ENCODE measurements at places on chromosomes 2 and 18. TPM values are rescaled to one million over a fixed set of nuclear protein-coding genes. Genes with fewer than 3 reads are reported as not detected.

DNA sequence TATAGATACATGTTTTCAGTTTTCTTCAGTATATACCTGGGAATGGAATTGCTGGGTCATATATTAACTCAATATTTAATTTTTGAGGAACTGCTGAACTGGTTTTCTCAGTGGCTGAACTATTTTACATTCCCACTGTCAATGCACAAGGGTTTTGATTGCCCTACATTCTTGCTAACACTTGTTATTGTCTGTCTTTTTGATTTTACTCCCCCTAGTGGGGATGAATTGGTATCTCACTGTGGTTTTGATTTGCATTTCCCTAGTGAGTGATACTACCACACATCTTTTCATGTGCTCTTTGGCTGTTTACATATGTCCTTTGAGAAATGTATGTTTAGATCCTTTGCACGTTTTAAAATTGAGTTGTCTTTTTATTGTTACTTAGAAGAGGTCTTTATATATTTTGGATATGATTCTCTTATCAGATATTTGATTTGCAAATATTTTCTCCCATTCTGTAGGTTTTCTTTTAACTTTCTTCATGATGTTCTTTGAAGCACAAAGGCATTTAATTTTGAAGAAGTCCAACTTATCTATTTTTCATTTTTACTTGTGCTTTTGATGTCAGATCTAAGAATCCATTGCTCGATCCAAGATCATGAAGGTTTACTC lies 36.2 kb downstream of the ASB1 start:
- H3K27ac ChIP-seq = no peak overlapping the region
- no peaks in the 10 kb centered on the region for H3K4me1 ChIP-seq
- no peaks in the 10 kb centered on the region for H3K27me3 ChIP-seq
- no peaks in the 10 kb centered on the region for H3K36me3 ChIP-seq
- DNase-seq = no peak

DNA sequence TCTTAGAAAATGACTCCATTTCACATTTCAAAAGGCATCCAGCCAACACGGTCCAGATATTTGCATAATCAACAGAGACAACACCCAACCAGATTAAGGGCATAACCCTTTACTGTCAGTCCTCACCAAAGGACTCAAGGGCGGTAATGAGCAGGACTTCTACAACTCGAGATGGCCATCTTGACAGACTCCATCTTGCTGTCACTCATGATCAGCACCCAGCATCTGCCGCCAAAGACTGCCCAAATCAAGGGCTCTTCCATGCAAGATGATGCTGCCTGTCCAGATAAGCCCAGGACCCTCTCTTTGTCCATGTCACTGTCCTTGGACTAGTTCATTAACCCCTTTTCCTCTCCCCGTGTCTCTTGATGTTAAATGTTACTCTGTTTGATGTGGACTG lies 77.9 kb downstream of the UXS1 start:
- H3K4me3 ChIP-seq = no peak overlapping the region
- H3K4me1 ChIP-seq = peaks cover 12% of the 10 kb centered on the region
- peaks cover 1% of the 10 kb centered on the region for H3K36me3 ChIP-seq
- no peaks in the 10 kb centered on the region for H3K27me3 ChIP-seq

GRCh38 chr2:220101980-220102379 lies 474.6 kb downstream of the SLC4A3 start:
- DNase-seq = no peak
- no peaks in the 10 kb centered on the region for H3K4me1 ChIP-seq
- H3K27me3 ChIP-seq = no peaks in the 10 kb centered on the region
- peaks cover 1% of the 10 kb centered on the region for H3K36me3 ChIP-seq

DNA sequence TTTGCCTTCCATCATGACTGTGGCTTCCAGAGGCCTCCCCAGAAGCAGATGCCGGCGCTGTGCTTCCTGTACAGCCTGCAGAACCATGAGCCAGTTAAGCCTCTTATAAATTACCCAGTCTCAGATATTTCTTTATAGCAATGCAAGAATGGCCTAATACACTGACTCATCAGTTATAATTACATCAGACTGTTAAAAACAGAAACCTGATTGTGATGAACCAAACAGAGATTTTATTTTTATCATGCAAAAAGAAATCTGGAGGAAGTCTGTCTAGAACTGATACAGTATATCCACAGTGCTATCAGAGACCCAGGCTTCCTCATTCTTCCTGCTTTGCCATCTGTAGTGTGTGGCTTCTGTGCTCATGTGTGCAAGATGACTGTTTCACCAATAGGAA lies 93.4 kb upstream of the MEX3C start:
- no peak overlapping the region for H3K4me3 ChIP-seq
- DNase-seq = no peak
- no peaks in the 10 kb centered on the region for H3K4me1 ChIP-seq
- H3K27me3 ChIP-seq = peaks cover 32% of the 10 kb centered on the region

DNA sequence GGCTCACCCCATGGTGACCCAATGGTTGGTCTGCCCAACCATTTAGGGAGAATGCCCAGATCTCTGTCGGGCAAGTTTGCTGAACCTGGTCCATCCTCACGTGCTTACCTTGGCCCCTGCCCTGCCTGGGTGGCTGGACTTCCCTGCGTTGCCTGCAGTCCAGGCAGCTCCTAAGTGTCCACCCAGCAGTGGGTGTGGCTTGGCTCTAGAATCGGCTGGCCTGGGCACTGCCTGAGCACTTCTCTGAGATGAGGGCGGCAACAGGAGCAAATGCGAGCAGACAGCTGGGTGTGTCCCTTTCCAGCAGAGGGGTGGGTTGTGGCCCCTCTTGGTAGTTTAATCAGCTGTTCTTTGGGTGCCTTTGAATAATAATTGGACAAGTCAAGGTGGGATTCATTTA lies 11.3 kb downstream of the PCARE start:
- peaks cover 21% of the 10 kb centered on the region for H3K4me1 ChIP-seq
- no peak overlapping the region for H3K27ac ChIP-seq
- no peak for DNase-seq
- no peaks in the 10 kb centered on the region for H3K27me3 ChIP-seq
- no peak overlapping the region for H3K4me3 ChIP-seq

DNA sequence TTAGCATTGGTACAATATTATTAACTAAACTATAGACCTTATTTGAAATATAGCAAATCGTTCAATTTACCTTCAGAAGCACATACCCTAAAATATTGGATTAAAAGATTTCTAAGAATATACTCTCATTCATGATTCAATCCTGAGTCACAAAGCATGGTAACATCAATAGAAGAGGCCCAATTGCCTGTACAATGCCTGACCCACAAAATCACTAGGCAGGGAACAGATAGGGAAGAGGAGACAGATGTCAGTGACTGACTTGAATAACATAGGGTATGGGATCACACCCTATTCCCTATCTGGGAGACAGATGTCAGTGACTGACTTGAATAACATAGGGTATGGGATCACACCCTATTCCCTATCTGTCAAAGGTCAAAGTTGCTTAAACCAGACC lies 611.6 kb upstream of the VRK2 start:
- no peaks in the 10 kb centered on the region for H3K4me1 ChIP-seq
- no peak overlapping the region for H3K4me3 ChIP-seq
- DNase-seq = no peak

- H3K27ac ChIP-seq = no peak overlapping the region
- H3K27me3 ChIP-seq = peaks cover 26% of the 10 kb centered on the region
Observed at GRCh38 chr2:27264753-27265535, 2.1 kb upstream of the SLC30A3 start.

DNA sequence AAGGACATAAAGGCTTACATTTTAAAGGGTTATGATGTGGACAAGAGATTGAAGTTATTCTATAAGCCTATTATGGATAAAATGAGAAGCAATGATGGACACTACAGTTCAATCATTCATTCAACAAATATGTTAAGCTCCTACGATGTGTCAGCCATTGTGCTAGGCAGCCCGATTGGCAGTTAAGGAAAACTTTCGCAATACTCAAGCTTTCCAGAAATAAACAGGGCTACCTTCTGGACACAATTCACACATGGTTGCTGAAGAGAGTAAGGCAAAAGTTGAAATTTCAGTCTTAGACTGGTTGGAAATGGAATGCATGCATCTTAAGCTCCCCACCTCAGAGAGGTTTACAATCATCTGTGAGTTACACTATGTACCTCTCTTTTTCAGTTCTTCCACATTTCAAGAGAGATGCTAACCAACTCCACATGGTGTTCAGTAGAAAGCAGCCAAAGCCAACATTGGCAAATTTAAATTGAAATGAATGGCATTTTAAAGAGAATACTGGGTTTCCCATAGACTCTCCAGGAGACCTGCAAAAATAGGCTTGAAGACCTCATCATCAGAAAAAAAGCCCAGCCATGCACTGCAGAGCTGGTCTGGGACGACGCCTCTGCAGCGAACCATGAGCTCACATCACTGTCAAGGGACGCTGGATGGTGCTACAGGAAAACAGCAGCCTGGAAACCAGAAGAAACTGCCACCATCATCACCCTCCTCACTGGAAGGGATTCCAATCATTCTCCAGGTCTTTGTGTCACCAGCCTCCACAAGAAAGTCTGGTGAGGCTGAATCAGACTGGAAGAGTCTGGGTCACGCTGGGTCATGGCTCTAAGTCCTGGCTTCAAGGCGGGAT lies 276.3 kb downstream of the AFF3 start:
- no peak for DNase-seq
- no peak overlapping the region for H3K4me3 ChIP-seq
- H3K27ac ChIP-seq = no peak overlapping the region
- H3K4me1 ChIP-seq = peaks cover 16% of the 10 kb centered on the region

GRCh38 chr2:220670511-220670910 lies 901.6 kb downstream of the EPHA4 start:
- no peak overlapping the region for H3K27ac ChIP-seq
- no peak overlapping the region for H3K4me3 ChIP-seq
- no peaks in the 10 kb centered on the region for H3K4me1 ChIP-seq
- peaks cover 8% of the 10 kb centered on the region for H3K27me3 ChIP-seq
- no peak for DNase-seq
- no peaks in the 10 kb centered on the region for H3K36me3 ChIP-seq

DNA sequence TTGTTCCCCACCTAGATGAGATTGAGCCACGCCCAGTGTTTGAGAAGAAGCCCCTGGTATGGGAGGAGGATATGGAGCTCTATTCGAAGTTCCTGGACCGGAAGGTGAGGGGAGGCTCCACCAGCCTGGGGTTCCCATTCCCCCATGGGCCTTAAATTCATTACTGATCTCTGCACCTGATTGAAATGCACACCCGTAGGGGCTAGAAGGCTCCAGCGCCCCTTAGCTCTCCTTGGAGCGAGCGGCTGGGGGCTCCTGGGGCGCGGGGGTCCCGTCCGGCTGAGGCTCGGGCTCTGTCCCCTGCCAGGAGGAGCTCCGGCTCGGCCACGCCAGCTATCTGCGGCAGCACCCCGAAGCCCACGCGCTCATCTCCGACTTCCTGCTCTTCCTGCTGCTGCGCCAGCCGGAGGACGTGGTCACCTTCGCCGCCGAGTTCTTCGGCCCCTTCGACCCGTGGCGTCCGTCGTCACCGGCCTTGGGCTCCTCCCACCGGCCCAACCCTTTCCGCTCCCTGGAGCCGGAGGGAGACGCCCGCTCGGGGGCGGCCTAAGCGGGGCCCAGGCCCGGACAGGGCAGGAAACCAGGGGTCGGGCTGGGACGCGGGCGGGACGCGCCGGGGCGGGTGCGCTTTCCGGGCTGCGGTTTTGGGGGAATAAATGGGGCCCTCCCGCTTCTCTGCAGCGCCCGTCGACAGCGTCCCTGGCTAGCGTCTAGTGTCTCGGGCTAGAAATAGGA lies 10.9 kb downstream of the CATIP start:
- no peaks in the 10 kb centered on the region for H3K36me3 ChIP-seq
- peak overlapping the region; percentile 85 for H3K4me3 ChIP-seq
- no peaks in the 10 kb centered on the region for H3K27me3 ChIP-seq
- peak overlapping the region; percentile 54 for H3K27ac ChIP-seq
- DNase-seq = peak; percentile 84

DNA sequence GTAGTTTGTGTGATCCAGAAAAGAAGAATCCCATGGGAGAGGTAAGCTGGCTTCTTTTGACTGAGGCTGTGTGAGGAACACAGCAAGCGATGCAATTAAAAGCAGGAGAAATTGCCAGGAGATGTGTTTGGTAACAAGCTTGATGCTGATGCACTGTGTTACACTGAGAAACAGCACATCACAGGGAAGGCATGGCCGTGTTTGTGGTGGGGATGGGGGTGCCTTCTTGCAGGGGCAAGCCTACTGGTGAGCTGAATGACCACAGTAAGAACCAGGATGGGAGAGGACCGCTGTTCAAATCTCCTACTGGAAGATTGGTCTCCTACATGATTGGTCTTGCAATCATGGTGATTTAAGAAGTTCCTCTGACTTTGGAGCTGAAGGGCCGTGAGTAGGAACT lies 477.7 kb upstream of the HS6ST1 start:
- H3K36me3 ChIP-seq = no peaks in the 10 kb centered on the region
- H3K4me1 ChIP-seq = no peaks in the 10 kb centered on the region
- DNase-seq = no peak
- H3K27ac ChIP-seq = no peak overlapping the region

DNA sequence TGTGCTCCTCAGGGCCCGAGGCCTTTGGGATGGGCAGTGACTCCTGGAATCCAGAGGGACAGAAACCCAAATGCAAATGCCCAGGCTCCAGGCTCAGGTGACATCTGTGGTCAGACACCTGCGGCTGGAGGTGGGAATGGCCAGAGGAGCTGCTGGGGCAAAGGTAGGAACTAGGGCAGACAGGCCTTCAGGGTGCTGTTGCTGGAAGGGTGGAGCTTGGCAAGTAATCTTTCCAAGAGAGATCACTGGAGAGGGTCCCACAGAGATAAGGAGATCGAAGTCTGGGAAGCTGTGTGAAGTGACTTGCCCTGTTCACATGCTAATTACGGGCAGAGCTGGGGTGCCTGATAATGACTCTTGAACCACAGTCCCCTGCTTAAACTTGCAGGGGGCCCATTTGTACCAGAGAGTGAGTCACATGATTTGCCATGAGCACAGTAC lies 82.4 kb downstream of the ACAA2 start:
- peaks cover 9% of the 10 kb centered on the region for H3K27me3 ChIP-seq
- H3K4me1 ChIP-seq = no peaks in the 10 kb centered on the region
- no peak overlapping the region for H3K4me3 ChIP-seq
- H3K36me3 ChIP-seq = no peaks in the 10 kb centered on the region

GRCh38 chr18:58375051-58375450 lies 253.8 kb downstream of the ALPK2 start:
- H3K27ac ChIP-seq = no peak overlapping the region
- no peaks in the 10 kb centered on the region for H3K36me3 ChIP-seq
- no peaks in the 10 kb centered on the region for H3K27me3 ChIP-seq
- no peak for DNase-seq
- H3K4me3 ChIP-seq = no peak overlapping the region
- no peaks in the 10 kb centered on the region for H3K4me1 ChIP-seq

GRCh38 chr18:7004009-7004408 lies 113.6 kb downstream of the LAMA1 start:
- H3K4me3 ChIP-seq = no peak overlapping the region
- H3K4me1 ChIP-seq = no peaks in the 10 kb centered on the region
- H3K27me3 ChIP-seq = no peaks in the 10 kb centered on the region
- no peak overlapping the region for H3K27ac ChIP-seq
- DNase-seq = no peak

GRCh38 chr18:10455726-10456453 lies 1.5 kb downstream of the APCDD1 start:
- DNase-seq = no peak
- no peaks in the 10 kb centered on the region for H3K36me3 ChIP-seq
- peaks cover 6% of the 10 kb centered on the region for H3K4me1 ChIP-seq
- H3K4me3 ChIP-seq = peak overlapping the region; percentile 58

GRCh38 chr2:63073994-63074393 lies 23.4 kb downstream of the OTX1 start:
- H3K27ac ChIP-seq = no peak overlapping the region
- H3K4me1 ChIP-seq = peaks cover 7% of the 10 kb centered on the region
- no peaks in the 10 kb centered on the region for H3K36me3 ChIP-seq
- no peak for DNase-seq
- H3K4me3 ChIP-seq = no peak overlapping the region
- no peaks in the 10 kb centered on the region for H3K27me3 ChIP-seq

Gene NEURL3
- total RNA-seq = 4.4 TPM

Gene CHMP1B
- total RNA-seq = 31.3 TPM

Gene RTP5
- 0.56 TPM for total RNA-seq

Gene CYRIA
- total RNA-seq = 2.3 TPM

Gene THOC1
- 111 TPM for total RNA-seq

Gene ADAM23
- total RNA-seq = 2.4 TPM

Gene RBBP8
- total RNA-seq = 64.2 TPM
